NCI-H460 (cell line): ENCODE measurements at places on chromosomes 6 and 20.

- DNase-seq: no peak
Measured at GRCh38 chr20:16106191-16106849, 466.9 kb downstream of the KIF16B start.

DNA sequence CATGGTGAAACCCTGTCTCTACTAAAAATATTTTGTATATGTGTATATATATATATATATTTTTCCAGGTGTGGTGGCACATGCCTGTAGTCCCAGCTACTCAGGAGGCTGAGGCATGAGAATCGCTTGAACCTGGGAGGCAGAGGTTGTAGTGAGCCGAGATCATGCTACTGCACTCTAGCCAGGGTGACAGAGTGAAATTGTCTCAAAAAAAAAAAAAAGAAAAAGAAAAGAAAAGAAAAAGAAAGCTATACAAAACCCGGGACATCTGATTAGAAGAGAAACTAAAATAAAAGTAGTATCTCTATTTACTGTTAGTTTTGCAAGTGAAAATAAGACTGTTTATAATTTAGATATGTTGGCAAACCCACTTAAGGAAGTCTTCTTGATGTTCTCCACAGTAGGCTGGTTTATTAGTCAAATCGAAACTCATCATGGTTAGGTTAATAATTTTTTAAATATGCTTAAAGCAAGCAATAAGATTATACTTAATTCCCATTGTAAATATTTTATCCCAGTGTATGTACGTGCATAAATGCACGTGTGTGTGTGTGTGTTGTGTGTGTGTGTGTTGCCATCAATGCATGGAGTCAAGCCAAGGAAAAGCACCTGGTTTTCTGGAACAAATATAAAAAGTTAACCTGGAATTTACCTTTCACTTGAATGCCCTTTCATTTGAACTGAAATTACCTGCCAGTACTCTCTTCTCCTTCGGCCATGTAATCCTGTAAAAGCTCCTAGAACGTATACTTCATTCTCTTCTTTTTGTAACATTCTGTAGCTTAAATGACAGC, 7.1 kb downstream of the VNN2 start:
- no peak for DNase-seq

DNA sequence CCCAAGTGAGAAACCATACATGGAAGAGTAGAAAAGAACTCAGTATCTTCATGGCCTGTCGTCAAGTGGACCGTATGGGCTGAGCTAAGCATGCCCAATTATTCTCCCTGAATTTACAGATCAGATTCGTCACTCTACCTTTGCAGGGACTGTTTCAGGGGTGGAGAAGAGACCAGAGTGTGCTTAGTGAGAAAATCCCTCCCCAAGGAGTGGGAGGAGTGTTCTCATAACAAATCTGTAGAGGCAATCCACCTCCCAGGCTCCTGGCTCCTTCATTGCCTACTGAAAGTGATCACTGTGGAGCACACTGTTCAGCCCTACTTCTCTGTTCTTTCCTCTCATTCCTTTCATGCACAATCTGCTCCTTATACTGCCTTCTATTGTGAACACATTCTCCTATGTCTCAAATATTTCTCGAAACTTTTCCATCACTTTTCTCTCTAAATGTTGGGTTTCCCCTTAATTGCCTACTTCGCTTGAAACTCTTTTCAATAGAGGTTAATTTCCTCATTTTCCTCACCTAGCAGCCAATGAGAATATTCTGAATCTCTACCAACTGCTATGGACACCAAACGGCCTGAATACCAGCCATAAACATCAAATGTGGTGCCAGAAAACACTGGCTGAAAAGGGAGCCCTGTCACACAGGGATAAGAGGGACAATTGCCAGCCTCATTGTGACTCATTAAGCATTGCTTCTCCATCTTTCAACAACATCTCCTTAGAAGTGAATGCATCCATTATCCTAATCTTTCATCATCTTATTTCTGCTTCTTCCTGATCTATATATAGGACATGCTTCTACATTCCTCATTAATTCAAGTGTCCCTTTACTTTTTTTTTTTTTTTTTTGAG, 398.3 kb downstream of the UTRN start:
- no peak for DNase-seq

DNA sequence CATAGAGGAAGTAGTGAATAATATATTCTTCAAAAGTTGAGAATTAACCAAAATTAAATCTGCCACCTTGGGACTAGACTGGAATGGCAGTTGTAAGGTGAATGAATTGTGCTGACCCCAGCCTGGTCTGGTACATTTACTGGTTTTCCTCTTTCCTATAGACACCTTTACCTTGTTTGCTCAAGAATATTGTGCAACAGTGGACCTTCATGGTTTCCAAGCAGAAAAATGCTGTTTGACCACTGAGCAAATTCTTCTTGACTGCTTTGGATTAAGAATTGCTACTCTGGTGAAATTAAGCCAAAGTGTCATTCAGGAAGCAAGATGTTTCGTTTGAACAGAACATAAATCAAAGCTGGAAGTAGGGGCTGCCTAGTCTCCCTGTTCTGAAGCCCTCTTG, 156.6 kb upstream of the TAB2 start:
- DNase-seq: no peak

DNA sequence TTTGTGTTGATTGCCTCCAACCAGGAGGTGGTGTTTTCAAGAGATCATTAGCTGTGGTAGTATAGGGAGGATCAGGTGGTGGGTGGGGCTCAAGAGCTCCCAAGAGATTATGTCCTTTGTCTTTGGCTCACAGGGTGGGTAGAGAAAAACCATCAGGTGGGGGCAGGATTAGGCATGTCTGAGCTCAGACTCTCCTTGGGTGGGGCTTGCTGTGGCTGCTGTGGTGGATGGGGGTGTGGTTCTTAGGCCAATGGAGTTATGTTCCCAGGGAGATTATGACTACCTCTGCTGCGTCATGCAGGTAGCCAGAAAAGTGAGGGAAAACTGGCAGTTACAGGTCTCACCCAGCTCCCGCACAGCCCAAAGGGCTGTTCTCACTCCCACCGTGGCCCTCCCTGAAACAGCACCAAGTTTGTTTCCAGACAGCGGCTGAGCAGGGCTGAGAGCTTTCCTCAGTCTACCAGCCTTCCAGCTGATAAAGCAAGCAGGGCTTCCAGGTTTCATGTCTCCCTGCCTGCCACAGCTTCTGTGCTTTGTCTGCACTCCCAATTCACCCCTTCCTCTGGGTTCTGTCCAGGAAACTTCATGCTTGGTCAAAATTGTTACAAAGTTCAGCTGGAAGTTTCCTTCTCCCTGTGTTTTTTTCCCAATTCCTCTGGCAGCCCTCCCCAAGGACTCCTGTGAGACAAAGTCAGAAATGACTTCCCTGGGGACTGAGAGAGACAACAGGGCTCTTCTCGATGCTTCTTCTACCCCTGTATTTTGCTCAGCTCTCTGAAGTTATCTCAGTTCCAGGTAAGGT, 481.1 kb upstream of the MAN1A1 start:
- DNase-seq: no peak

DNA sequence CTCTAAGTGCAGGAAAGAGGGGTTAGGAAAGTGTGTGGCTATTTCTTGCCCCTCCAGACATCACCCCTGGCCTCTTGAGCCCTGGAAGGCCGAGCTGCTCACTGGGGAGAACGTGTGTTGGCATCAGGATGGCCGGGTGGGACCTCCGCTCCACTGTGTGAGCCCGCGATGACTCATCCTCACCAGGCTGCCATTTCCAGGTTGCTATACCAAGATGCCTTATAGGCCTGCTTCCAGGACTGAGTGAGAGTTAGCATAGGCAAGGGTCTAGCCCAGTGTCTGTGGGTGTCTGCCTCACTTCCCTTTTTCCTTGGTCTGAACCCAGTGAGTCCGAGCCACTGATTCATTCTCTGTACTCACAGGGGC, 105.0 kb downstream of the MRPL14 start:
- DNase-seq: no peak

DNA sequence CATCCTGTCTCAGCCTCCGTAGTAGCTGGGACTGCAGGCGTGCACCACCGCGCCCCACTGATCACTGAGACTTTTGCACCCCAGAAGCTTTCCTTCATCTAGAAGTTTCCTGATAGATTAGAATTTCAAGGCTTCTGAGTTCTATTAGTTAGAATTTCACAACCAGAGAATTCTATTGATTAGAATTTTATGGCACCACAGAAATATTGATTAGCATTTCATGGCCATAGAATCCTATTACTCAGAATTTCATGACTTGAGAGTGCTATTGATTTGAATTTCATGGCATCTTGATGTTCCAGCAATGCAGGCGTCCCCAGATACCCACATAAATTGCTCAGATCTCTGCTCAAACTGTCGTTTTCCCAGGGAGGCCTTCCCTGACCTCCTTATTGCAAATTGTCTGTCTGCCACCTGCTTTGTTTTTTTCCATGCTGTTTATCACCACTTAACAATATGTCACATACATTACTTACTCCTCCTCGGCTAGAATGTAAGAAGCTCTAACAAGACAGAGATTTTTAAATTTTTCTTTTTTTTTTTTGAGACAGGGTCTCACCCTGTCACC, 16.9 kb upstream of the CBFA2T2 start:
- DNase-seq: no peak

- DNase-seq: no peak
Measured at GRCh38 chr6:652865-653264, 4.0 kb downstream of the HUS1B start.

- DNase-seq: no peak
Measured at GRCh38 chr6:84568971-84569370, 195.4 kb downstream of the TBX18 start.

GRCh38 chr6:143498428-143498827, 13.1 kb downstream of the FUCA2 start:
- DNase-seq: no peak

DNA sequence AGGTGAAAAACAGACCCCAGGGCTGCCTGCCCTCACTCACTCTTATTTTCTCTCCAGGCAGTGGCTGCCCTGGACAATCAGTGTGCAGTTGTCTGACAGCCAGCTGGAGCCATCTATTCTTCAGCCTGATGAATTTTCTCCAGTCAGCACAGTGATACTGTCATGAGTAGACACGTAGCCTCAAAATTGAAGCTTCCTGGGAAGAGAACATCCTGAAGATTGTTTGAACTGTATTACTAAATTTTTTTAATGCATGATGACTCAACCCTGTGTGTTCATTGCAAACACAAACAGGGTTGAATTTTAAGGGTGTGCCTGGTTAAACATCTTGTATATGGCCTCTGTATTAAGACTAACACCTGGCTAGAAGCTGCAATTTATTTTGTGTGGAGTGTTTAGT, 49.8 kb upstream of the STXBP5 start:
- DNase-seq: peak; percentile 19

DNA sequence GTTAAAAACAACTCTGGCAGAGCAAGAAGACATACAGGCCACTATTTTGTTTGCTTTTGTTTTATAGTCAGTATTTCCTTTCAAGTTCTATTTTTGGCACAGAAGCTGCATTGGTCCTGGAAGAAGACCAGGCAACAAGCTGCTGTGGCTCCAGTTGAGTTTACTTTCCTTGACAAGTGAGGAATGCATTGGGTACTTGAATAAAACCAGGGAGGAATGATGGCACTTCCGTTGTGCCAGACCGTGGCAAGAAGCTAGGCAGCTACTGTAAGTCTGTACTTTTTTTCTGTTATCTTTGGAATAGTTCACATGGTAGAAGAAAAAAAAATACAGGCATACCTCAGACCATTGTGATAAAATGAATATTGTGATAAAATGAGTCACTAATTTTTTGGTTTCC, 66.3 kb downstream of the NCOA3 start:
- no peak for DNase-seq

DNA sequence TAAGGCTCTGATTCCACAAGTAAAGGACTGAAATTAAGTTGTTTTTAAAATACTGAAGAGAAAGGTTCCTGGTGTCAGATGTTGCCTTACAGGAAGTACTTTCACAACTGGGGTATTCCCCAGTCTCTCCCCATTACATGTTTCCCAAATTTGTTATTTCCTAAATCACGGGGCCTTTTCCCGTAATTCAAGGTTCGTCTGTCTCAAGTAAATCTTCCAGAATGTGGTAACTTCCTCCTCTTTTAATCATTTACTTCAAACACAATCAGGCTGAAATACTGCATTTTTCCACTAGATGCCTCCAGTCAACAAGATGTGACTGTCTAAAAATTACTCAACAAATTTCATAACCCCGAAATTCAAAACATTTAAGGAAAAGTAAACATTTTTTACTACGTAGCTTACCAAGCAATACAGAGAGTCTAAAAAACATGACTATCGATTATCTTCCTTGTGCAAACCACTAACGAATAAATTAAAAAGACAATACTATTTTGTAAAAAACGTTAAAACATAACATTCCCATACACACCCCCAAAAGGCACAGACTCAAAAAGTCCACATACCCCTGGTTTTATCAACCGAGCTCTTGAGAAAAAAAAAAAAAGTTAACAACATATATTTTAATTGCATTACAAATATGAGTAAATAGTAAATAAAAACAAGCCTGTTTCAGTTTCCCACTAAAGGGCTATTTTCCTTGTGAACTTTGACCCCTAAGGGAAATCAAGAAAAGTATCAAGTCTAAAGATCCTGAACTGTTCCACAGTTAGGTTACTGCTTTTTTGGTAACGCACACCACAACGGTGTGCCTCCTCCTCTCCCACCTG, 1.7 kb downstream of the SOD2 start:
- peak; percentile 56 for DNase-seq

DNA sequence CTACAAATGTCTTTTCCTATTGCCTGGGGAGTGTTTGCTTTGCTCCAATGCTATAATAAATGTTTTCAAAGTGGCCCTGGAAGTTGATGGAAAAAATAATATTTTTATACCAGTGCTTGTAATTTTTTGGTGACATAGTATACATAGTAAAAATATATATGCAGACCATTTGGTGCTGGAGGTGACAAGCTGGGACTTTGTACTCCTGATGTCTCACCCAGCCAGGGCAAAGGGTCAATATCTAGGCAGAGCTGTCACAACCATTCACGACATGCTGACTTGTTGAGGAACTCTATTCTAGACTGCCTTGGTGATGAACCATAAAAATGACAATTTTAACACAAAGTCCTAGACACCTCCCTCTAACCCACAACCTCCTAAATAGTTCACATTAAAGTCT, 203.0 kb downstream of the PLCB1 start:
- DNase-seq: no peak

DNA sequence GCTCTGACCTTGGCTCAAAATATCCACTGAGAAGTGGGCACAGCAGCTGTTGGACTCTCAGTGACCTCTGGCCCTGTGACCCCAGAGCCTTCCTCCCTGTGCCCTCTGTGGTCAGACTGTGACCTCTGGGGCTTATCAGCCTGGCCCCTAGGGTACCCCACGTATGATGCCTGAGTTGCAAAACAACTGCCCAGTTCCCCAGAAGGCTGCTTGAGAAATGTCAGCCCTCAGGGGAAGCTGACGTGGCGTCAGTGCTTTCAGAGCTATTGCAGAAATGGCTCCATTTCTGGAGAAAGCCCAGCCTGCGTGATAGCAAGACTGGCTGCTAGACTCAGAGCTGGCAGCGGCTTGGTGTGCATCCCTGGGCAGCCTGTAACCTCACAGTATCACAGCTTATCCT, 31.5 kb upstream of the TGM2 start:
- no peak for DNase-seq
